IMR-90 (cell line): ENCODE measurements at places on chromosomes 3 and 15. TPM values are rescaled to one million over a fixed set of nuclear protein-coding genes. Genes with fewer than 3 reads are reported as not detected.

ALG3 gene
- 19.2 and 19.5 TPM in 2 replicates for total RNA-seq

GASK1A gene
- 0.18 and 0.28 TPM in 2 replicates for total RNA-seq

ST8SIA2 gene
- not detected in 2 replicates for total RNA-seq

SLC22A14 gene
- total RNA-seq: under 0.01 TPM in 1 of 2 replicates, not detected in the other

TLR9 gene
- total RNA-seq: not detected in 2 replicates

CCDC33 gene
- not detected in 2 replicates for total RNA-seq

TNK2 gene
- 2.2 TPM in 2 replicates for total RNA-seq

DNA sequence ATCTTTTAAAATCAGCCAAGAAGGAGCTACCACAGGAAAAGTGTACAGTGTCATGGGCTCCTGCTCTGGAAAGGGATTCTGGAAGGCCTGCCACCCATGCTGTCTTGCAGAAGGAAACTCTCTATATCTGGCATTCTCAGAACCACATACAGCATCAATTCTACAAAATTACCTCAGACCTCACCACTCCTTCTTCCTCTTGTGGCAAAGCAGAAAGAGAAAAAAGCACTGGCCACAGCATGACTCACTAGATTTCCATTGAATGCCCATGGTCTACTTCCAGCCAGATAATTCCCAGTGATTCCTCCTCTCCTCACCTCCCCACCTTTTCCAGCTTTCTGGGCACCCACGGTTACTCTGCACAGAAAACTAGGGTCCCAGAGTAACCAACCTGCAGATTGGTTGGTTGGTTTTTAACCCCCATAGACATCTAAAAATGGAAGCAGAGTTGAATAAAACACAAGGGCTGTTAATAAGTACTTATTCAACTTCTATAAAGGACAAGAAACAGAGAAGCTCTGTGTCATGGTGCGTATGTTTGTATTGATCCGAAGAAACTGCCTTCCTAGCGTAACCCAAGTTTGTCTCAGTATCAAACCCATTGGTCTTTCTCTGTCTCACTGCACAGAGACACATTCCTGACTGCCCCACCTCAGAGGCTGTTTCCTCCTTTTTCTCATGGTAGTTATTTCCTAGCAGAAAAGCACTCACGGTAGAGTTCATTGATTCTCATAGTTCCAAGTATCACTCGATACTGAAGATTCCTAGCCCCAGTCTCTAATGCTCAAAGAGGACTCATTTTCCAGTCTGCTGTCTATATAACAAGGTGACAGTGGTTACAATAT, 67.7 kb downstream of the LDHAL6B start:
- H3K4me1 ChIP-seq: no peaks in the 10 kb centered on the region
- H3K4me3 ChIP-seq: no peak overlapping the region
- peak; percentile 61 for DNase-seq

DNA sequence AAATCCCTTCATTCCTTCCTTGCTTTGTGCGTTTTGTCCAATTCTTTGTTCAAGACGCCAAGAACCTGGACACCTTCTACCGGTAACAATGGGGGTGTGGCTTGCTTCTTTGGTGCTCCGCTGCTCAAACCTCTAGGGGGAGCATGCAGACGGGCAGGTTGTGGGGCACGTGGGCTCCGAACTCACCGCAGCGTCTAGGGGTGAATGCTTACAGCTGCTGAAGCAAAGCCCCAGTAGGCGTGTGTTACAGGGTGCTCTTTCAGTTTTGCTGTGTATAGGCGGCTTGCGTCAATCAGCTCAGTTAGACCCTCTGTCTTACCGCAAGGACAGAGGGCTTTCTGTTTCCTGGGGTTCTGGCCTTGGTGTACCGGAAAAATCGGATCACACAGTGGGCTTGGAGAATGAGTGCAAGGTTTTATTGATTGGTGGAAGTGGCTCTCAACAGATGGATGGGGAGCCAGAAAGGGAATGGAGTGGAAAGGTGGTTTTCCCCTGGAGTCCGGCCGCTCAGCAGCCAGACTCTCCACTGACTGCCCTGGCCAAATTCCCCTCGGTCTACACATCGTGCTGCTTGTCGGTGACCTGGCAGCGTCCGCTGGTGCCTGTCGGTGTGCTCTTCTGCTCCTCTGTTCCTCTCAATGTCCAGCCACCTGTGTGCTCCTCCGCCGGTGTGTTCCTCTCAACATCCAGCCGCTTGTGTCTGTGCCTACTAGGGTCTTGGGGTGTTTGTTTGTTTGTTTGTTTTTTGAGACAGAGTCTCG, 1.2 kb upstream of the LRRC34 start:
- peaks cover 6% of the 10 kb centered on the region for H3K4me1 ChIP-seq

GRCh38 chr3:33372218-33373081, 67.8 kb downstream of the UBP1 start:
- no peak overlapping the region for H3K4me3 ChIP-seq
- DNase-seq: peak; percentile 73
- H3K4me1 ChIP-seq: peaks cover 5% of the 10 kb centered on the region; the same call in 1 of the 2 replicates

DNA sequence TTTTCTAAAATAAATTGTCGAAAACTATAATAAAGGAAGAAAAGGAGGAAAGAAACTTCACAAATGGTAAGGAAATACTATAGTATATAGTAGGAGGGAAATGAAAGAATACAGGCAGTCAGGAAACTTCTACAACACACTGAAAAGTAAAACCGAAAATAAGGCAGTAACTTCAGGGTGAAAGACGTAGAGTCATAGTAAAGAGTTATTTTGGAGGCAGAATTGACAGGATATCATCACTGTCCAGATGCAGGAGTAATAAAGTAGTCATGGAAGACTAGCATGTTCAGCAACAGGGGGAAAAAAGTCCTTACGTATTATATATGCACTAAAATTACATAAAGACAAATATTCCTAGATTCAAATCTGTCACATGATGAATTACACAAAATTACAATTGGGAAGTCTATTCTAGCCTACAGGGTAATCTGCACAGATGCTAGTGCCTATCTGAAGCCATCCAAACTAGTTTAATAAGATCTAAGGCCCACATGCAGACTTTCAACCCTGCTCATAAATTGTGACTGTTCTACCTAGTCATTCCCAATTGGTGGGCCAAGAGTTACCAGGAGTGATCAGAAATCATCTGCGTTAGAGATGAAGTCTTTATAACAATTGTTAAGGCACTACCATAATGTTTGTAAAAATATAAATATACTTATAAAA, 14.0 kb downstream of the VPS13C start:
- H3K4me3 ChIP-seq: no peak overlapping the region
- no peak for DNase-seq
- no peaks in the 10 kb centered on the region for H3K36me3 ChIP-seq

DNA sequence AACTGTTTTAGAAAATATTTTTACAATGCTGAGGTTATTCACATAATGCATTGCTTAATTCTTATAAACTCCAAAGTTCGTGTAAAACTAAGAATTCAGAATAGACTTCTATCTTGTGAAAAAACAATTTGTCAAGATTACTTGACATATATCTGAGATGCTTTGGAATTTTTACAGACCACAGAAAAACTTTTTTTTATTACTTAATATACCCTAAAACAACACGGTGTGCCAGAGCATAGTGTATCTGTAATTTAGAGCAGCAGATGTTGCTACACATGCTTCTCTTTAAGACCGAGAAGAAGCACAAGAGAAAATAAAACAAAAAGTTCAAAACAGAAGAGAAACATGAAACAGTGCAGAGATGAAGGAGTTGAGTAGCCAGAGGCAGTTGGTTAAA, 26.4 kb downstream of the ASB7 start:
- H3K4me1 ChIP-seq: no peaks in the 10 kb centered on the region
- H3K27ac ChIP-seq: no peak overlapping the region
- DNase-seq: no peak
- H3K36me3 ChIP-seq: peaks cover 19% of the 10 kb centered on the region

GRCh38 chr3:115415246-115415996, 207.9 kb upstream of the GAP43 start:
- no peaks in the 10 kb centered on the region for H3K36me3 ChIP-seq
- no peaks in the 10 kb centered on the region for H3K27me3 ChIP-seq
- H3K4me3 ChIP-seq: no peak overlapping the region

DNA sequence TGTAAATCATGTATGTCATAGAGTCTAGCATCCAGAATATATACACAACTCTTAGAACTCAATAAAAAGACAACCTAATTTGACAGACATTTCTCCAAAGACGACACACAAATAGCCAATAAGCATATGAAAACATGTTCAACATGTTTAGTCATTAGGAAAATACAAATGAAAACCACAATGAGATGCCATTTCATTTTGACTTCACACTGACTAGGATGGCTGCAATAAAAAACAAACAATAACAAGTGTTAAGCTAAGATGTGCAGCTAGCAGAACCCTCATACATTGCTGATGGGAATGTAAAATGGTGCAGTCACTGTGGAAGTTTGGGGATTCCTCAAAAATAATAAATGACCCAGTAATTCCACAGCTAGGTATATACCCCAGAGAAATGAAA, 16.4 kb downstream of the SPG11 start:
- H3K4me1 ChIP-seq: no peaks in the 10 kb centered on the region
- H3K27me3 ChIP-seq: no peaks in the 10 kb centered on the region
- no peak overlapping the region for H3K27ac ChIP-seq
- peaks cover 24% of the 10 kb centered on the region for H3K36me3 ChIP-seq
- H3K4me3 ChIP-seq: no peak overlapping the region

GRCh38 chr3:136989781-136990524, 32.2 kb downstream of the IL20RB start:
- H3K4me3 ChIP-seq: no peak overlapping the region
- H3K4me1 ChIP-seq: peaks cover 5% of the 10 kb centered on the region
- no peaks in the 10 kb centered on the region for H3K36me3 ChIP-seq
- no peak for DNase-seq
- H3K27me3 ChIP-seq: no peaks in the 10 kb centered on the region

DNA sequence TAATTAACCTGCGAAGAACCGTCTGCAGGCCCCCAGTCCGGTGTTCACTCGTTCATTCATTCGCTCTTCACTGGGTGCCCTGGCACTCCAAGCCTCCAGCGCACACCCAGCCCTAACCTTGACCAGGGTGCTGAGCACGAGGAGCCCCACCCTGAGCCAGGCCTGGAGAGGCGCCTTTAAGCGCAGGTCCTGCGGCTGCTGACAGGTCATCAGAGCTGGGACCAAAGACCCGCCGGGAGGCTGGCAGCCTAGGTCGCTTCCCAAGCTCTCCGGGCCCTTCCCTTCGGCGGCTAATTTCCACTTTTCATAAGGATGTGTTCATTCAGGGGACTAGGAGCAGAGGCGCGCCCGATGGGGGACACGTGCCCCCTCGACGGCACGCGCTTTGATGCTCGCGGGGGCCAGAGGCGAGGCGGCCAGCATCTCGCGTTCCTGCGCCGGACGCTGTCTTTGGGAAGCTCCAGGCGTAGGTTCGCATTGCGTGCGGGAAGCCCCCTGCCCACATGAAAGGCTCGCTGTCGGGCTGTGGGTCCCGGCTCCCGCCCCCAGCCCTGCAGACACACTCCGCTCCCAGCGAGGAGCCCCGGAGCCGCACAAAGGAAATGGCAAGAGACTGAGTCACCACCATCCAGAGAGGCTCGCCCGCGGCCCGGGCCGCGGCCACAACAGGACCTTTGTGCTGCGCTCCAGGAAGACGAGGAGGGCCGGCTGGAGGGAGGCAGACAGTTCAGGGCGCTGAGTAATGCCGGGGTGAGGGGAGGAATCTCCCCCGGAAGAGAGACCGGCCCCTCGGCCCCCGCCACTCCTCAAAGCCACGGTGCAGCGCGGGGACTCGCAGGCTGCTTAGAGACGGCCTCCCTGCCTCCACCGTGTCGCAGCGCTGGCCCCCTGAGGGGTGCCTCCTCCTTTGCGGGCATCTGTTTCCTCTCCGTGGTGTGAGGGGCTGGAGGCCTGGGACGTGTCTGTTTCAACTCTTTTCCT, 266.4 kb upstream of the HES1 start:
- DNase-seq: peak; percentile 91
- no peaks in the 10 kb centered on the region for H3K36me3 ChIP-seq
- no peak overlapping the region for H3K4me3 ChIP-seq

DNA sequence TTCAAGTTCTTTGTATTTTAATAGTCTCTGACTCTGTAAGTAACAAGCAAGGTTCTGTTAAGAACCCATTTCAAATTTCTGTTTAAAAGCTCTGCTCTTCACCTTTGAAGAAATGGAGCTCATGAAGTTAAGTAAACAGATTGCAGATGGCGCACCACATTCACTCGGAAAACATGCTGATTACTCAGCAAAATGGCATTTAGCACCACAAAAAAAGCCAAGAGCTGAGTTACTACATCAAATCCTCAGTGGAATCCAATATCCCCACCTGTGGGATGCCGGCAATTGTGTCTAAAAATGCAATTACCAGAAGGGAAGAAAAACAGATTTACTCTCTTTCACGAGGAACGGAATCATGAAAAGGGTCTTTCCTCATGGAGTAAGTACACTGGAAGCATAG, 758.0 kb downstream of the NTRK3 start:
- no peaks in the 10 kb centered on the region for H3K36me3 ChIP-seq
- no peak overlapping the region for H3K4me3 ChIP-seq
- no peak overlapping the region for H3K27ac ChIP-seq
- DNase-seq: peak; percentile 0
- H3K27me3 ChIP-seq: no peaks in the 10 kb centered on the region
- H3K4me1 ChIP-seq: no peaks in the 10 kb centered on the region

GRCh38 chr15:43932907-43933306, 106.1 kb downstream of the WDR76 start:
- H3K36me3 ChIP-seq: no peaks in the 10 kb centered on the region
- no peak for DNase-seq
- no peaks in the 10 kb centered on the region for H3K27me3 ChIP-seq
- H3K27ac ChIP-seq: no peak overlapping the region
- H3K4me1 ChIP-seq: peaks cover 5% of the 10 kb centered on the region; the same call in 1 of the 2 replicates

GRCh38 chr3:78871048-78871447, 896.8 kb downstream of the ROBO1 start:
- no peak overlapping the region for H3K4me3 ChIP-seq
- DNase-seq: peak; percentile 26
- H3K27me3 ChIP-seq: no peaks in the 10 kb centered on the region
- H3K36me3 ChIP-seq: no peaks in the 10 kb centered on the region
- no peak overlapping the region for H3K27ac ChIP-seq

DNA sequence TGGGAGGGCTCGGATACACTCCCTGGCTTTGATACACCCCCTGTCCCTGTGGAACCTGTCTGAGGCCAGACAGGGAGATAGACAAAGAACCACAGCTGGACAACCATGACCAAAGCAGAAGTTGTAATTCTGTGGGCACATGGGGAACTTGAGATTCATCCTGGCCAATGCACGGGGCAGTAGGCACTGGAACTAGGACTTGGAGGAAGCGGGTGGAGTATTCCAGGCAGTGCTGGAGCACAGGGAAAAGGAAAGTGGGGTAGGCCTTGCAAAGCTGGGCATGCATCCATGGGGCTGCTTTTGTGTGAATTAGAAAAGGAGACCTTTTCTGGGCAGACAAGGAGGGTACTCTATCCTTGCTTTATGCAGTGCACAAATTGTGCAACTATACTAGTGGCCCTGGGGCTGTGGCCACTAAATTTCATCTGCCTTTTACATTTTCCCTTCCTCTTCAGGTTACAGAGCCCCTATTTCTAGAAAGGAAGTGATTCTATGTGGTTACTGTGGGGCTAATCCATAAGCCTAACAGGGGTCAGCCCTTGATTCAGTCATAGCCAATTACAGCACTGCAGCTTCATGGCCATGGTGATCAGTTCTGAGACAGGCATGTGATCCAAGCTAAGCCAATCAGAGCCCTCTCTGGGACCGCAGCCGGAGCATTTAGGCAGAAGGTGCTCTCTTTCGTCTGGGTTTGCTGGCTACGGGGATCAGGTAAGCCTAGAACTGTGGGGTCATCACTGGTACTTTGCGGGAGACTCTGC, 21.0 kb downstream of the CRABP1 start:
- no peaks in the 10 kb centered on the region for H3K4me1 ChIP-seq
- DNase-seq: no peak
- H3K27ac ChIP-seq: no peak overlapping the region
- H3K27me3 ChIP-seq: peaks cover 44% of the 10 kb centered on the region
- H3K4me3 ChIP-seq: no peak overlapping the region

- no peak overlapping the region for H3K4me3 ChIP-seq
- peaks cover 4% of the 10 kb centered on the region; the same call in 1 of the 2 replicates for H3K36me3 ChIP-seq
- DNase-seq: peak; percentile 75
- H3K4me1 ChIP-seq: peaks cover 12% of the 10 kb centered on the region
- H3K27me3 ChIP-seq: no peaks in the 10 kb centered on the region
These were observed 172.6 kb downstream of the FMN1 start for GRCh38 chr15:33021806-33022389.
